ENCODE measurements at places on chromosomes 11 and 22.

DNA sequence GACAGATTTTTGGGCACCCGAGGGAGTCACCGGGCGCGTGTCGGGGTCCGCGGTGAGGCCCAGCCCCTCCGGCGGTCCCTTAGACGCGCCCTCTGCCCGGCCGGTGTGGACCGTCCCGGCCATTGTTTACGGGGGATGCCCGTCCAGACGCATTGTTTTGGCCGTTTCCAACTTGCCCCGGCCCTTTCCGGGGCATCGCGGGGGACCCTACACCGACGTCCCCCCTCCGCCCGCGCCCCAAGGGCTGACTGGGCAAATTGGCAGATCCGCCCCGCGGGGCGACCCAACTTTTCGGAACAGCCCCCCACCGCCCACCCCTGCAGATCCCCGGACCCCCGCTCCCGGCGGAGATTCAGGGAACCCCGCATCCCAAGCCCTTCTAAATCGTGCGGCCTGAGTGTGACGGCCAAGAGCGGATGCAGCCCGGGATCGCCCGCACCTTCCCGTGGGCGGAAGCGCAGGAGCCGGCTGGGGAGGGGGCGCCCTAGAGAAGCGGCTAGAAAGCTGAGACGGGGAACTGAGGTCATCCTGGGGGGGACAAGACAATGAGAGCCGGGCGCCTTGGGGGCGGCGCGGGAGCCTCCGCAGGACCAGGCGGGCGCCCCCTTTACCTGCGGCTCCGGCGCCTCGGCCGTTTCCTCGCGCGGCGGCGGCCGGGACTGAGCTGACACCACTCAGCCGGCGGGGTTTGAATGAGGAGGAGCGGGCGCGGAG lies 17.1 kb upstream of the CCT8L2 start:
- no peak for DNase-seq

GRCh38 chr22:25407226-25407858 lies 157.1 kb upstream of the GRK3 start:
- DNase-seq: no peak

GRCh38 chr11:129248618-129249017 lies 56.5 kb upstream of the ARHGAP32 start:
- DNase-seq: no peak

DNA sequence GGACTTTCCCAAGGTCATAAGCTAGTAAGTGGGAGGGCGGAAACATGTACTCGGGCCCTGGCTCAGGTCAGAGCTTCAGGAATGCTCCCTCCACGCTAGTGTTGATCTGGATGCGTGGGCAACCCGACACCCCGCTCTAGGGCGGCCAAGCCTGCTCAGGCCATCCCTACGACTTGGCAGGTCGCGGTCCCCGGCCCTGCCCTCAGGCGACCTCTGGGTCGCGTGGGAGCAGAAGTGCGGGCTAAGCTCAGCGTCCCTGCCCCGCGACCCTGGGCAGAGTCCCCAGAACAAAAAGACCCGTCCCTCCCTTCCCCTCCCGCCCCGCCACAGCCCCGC lies 781 bp upstream of the TEF start:
- no peak for DNase-seq

DNA sequence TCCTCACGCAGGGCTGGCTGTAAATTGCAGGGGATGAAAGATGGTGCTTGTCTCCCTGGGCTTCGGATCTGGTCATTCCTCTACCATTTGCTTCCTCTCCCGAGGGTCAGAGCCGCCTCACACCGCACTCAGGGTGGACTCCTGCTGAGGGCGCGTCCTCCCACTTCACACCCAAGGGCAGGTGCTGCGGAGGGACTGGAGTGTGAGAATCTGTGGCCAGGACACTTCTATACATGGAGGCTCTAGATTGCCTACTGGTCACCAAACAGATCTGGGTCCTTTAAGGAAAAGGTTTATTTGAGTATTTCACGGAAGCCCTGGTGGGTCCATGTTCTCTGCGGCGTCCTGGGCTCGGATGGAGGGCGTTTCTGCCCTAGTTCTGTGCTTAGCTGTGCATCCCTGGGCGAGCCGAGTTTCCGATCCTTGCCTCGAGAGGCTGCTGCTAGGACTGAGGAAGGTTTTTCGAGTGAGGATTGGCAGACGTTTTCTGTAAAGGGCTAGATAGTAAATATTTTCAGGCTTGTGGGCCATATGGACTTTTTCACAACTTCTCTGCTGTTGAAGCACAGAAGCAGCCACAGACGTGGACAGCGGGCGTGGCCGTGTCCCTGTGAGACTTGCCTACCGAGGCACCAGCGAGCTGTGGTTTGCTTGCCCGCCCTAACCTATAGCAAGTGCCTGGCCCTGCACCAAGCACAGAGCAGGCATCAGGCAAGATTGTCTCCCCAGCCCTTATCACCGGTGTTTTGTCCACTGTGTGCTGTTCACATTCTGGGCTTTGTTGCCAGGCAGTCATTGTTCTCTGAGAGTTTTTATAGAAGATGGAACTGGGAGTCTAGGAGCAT lies 279.0 kb downstream of the TBC1D22A start:
- no peak for DNase-seq

GRCh38 chr22:29369460-29369859 lies 18.9 kb downstream of the AP1B1 start:
- no peak for DNase-seq

GRCh38 chr11:112219476-112220232 lies 6.6 kb upstream of the PTS start:
- peak; percentile 45 for DNase-seq

DNA sequence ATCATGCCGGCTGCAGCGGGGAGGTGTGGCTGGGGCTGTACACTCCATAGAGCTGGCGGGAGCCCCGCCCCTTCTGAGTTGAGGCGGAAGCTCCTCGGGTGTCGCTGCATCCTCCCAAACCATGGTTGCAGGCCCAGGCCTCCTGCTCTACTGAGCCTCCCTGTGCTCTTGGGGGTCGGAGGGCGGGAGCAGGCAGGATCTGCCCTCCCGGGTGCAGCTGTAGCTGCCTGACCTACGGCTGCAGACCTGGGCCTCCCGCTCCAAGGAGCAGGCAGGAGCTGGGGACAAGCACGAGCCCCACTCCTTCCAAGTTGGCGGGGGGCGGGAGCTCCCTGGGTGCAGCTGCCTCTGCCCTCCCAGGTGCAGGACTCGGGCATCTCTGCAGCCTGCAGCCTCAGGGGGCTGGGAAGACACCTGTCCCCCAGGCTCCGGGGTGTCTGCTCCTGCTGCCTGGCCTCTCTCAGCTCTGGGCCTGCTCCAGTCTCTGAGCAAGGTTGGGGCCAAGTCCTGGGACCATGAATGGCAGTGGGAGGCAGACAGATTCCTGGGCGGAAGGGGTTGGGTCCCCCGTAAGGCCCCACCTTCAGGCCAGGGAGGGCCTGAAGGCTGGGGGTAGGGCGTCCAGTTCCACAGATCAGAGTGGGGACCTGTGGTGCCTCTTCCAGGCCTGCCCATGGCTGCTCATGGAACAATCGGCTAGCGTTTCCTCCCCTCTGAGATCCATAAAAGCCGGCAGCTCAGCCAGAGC lies 46.4 kb upstream of the SC5D start:
- DNase-seq: no peak

- DNase-seq: peak; percentile 86
These were observed 13.2 kb downstream of the MYH9 start for GRCh38 chr22:36374603-36375024.

DNA sequence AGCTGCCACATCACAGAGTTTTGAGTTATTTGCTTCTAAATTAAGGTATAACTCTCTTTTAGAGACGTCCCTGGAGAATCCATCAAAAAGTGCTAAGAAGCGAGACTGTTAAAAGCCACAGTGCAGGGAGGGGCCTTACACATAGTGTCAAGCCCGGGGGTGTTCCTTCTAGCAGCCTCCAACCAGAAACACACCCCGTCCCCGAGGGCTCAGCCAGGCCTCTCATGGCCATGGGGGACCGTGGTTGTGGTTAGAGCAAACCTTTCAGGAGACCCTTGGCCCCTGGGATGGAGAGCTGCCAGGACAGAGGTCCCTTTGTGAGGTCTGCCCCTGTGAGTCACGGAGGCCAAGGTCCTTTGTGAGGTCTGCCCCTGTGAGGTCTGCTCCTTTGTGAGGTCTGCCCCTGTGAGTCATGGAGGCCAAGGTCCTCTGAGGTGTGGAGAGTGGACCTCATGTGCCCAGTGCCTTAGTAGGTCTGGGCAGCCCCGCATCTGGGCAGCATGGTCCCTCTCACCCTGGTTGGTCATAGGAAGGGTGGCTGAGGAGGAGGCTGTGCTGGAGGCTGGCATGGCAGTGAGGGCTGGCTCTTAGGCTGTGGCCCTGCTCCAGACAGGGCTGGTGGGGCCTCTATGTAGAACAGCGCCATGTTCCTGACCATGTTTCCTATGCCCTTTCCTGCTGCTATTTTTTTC lies 5.4 kb downstream of the GNAZ start:
- no peak for DNase-seq

- DNase-seq: peak; percentile 72
These were observed 25.5 kb downstream of the SCGB1A1 start for GRCh38 chr11:62444236-62444833.

DNA sequence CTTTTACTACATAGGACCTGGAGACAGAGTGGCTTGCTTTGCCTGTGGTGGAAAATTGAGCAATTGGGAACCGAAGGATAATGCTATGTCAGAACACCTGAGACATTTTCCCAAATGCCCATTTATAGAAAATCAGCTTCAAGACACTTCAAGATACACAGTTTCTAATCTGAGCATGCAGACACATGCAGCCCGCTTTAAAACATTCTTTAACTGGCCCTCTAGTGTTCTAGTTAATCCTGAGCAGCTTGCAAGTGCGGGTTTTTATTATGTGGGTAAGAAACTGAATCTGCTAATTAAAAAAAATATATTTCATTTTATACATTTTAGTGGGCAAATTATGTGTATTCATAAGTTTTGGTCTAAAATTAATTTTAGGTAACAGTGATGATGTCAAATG lies 7.8 kb downstream of the BIRC3 start:
- DNase-seq: no peak

- peak; percentile 72 for DNase-seq
These were observed 10.2 kb upstream of the PDE2A start for GRCh38 chr11:72684236-72684912.

DNA sequence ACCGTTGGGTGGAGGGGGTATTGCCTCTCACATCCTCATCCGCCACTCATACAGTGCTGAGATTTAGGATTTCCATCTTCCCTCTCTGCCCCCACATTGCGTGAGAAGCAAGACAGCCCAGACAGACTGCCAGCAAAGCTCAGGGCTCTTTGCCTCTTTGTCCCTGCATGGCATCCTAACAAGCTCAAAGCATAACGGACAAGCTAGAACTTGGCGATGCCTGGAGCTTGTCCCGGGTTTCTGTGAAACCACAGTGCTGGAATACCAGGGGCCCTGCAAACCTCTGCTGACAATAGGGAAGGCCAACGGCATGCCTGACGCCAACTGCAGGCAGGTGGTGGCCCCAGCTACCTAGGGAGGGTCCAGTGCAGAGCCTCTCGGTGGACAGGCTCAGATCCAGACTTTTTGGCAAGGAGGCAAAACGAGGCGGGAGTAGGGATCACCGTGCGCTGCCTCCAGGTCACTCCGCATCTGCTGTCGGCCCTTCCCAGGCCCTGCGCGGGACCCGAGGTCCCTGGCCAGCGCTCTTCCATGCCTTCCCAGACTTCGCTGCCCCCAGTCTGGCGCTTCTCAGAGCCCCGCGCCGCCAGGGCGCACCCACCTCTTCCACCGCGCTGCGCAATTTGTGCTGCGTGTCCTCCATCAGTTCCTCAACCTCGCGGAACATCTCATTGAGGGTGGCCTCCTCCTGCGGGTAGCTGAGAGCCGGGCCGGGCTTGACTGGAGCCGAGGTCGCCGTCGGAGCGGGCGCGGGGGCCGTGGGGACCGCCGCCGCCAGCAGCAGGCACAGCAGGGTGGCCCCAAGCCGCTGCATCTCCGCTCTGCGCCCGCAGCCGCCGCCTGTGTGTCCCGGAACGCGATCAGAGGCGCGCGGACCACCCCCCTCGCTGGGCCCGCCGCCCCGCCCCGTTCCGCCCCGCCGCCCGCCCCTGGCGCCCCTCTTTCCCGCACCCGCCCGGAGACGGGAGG lies at the start of gene DKK3:
Gene DKK3 (minus strand): TSS at position 858 of the 969 bp plus-strand sequence. CDS start 44 bp downstream, at position 814.
- peak; percentile 20 for DNase-seq

- no peak for DNase-seq
These were observed 82.5 kb upstream of the SORL1-AS1 start for GRCh38 chr11:121535129-121535796.

DNA sequence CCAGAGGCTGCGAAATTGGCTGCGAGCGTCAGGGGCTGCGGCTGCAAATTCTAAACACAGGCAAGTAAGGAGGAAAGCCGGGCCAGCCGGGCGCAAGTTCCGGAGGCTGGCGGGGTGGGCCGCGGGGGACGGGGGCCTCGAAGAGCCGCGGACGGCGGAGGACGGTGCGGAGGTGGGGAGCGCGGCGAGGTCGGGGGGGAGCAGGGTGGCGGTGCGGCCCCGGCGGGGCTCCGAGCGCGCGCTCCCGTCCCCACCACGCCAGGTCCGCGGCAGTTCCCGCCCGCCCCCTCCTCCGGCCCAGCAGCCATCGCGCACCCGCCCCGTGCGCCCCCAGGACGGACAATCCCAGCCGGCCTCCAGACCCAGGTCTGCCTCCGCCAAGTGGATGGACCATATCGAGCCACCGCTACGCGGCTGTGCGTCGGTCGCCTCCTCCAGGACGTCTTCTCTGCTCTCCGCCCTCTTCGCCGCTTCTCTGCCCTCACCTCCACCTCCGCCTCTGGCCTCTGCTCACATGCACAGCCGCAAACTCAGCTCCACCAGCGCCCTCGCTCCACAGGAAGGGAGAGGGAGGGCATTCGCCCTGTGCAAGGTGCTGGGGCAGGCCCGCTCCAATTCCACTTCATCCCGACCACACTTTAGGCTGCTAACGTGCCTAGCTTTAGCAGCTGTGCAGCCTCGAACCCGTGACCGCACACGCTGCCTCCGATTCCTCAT lies 7.2 kb downstream of the ELFN2 start:
- peak; percentile 57 for DNase-seq

GRCh38 chr11:75538150-75538942 lies 12.6 kb upstream of the GDPD5 start:
- DNase-seq: no peak

Data from activated CD4-positive, alpha-beta T cell treated with anti-CD3 and anti-CD28 coated beads for 36 hours (primary cell).